Effector CD4-positive, alpha-beta T cell (primary cell): ENCODE measurements at places on chromosomes 16 and 17.

- DNase-seq, result peak; percentile 70
These were observed 12.0 kb downstream of the TBC1D24 start for GRCh38 chr16:2486645-2487516.

- DNase-seq, result no peak
These were observed 10.3 kb downstream of the ZNF18 start for GRCh38 chr17:11986942-11987329.

DNA sequence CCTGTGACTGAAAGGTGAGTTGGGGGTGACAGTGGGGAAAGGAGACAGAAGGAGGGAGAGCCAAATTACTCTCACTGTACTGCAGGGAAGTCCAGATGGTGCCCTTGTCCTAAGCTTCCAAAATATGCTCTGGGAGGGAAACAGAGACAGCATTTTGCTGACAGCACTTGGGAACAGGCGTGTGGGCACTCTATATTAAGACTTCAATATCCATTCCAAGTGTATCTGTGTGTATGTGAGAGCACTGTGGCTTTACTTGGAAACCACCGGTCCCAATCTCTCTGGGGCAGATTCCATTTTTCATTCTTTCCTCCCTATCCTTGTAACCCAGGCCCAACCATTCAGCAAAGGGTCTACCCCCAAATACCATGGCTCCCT, 407.3 kb downstream of the UTP18 start:
- DNase-seq, result no peak

- no peak for DNase-seq
These were observed 33.7 kb downstream of the MBTPS1 start for GRCh38 chr16:84082835-84083569.

DNA sequence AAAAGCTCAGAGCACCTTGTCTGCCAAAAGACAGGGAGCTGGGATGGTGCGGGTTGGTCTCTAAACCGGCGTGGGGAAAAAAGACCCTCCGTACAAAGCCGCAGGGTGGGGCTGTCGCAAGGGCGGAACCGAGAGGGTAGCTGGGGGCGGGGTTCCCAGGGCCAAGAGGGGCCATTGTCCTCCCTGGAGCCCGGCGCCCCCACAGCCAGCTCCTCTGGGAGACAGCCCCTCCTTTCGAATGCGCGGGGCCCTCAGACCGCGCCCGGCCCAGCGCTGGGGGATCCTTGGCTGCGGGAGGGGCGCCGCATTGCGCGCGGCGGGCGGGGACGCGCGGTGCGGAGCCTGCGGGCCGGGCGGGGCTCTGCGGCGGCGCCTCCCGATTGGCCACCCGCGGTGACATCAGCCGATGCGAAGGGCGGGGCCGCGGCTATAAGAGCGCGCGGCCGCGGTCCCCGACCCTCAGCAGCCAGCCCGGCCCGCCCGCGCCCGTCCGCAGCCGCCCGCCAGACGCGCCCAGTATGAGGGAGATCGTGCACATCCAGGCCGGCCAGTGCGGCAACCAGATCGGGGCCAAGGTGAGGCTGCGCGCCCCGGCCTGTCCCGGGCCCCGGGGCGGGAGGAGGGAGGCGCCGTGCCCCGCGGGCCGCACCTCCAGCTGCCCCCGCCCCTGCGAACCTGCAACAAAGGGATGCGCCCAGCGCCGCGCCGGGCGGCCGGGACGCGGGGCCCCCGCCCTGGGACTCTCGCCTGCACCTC, at the start of gene TUBB3:
Gene TUBB3 (plus strand): TSS at position 459 of the 756 bp plus-strand sequence. CDS start 60 bp downstream, at position 519.
- no peak for DNase-seq

DNA sequence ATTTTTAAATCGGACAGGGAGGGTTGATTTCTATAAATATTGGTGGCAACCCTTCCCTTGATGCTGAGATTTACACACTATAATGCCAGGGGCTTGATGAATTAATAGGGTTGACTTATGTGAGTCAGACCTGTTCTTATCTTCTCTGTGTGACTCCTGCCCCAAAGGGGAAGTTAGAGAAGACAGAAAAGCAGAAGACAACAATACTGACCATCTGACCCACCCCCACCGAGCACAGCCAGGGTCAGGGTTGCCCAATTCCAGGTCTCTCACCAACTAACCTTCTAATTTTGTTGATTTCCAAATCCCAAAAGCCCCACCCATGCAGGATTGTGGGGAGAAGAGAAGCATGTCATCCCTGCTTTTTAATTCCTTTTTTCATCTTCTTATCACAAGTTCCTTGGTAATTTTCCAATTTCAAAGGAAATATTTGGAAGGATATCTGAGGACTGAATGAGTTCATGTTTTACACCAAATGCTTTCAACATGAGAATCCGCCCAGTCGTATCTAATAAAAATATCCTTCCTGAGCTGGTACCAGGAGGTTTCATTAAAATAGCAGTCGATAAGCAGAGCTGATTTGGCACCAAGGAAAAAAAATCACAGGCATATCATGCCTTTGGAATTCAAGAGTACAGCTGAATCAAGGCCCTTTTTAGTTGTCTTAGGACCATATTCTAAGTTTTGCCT, 603.4 kb upstream of the CDH11 start:
- no peak for DNase-seq

GRCh38 chr17:44677136-44677535, 12.4 kb downstream of the CCDC43 start:
- no peak for DNase-seq

- DNase-seq, result no peak
These were observed 38.2 kb upstream of the PHAF1 start for GRCh38 chr16:67071476-67072048.

DNA sequence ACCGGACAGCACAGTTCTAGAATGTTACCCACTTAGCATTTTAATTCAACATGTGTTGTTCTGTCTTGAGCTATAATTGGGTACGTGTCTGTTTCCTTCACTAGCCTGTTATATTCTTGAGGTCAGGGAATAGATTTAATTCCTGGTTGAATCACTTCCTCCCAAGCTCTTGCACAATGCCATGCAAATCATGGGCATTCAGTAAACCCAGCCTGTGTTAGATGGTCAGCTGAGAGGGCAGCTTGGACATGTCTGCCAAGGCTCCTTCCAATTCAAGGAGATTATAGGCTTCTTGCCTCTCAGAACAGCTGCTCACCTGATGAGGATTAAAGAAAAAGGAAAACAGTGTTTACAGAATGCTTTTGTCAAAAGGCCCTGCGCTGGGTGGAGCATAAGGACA, 12.6 kb downstream of the C1QTNF1 start:
- no peak for DNase-seq

DNA sequence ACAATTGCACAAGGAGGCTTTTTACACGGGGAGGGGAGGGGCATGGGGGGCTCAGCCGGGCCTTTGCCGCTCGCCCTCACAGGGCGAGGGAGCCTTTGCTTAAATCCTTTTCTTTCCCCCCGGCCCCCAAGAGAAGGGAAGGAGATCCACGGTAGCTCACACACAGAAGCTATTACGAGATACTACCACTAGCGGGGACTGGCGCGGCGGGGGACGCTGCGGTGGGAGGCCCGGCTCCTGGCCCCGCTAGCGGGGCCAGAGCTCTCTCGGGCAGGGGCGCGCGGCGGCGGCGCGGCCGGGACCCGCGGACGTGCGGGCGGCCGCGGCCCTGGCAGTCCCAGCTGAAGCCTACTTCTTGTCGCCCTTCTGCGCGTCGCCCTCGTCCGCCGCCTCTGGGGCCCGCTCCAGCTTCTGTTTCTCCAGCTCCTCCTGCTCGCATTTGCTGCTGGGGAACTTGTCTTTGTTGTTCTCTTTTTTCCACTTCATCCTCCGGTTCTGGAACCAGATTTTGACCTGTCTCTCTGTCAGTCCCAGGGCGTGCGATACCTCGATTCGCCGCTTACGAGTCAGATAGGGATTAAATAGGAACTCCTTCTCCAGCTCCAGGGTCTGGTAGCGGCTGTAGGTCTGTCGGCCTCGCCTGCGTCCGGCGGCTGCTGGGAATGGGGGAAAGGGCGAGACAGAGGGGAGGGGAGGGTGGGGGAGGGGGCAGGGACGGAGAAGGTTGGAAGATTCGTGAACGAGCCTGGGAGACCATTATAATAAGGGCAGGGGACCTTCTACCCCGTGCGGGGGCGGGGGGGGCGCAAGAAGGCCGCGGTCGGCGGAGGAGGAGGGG, 2.0 kb downstream of the HOXB8 start:
- DNase-seq, result peak; percentile 47

DNA sequence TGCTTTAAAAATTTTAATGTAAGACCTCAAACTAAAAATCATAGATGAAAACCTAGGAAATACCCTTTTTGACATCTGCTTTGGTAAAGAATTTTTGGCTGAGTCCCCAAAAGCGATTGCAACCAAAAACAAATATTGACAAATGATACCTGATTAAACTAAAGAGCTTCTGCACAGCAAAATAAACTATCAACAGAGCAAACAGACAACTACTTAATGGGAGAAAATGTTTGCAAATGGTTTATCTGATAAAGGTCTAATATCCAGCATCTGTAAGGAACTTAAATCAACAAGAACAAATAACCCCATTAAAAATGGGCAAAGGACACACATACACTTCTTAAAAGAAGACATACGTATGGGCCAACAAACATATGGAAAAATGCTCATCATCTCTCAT, 242.5 kb downstream of the BCAS3 start:
- DNase-seq, result no peak

DNA sequence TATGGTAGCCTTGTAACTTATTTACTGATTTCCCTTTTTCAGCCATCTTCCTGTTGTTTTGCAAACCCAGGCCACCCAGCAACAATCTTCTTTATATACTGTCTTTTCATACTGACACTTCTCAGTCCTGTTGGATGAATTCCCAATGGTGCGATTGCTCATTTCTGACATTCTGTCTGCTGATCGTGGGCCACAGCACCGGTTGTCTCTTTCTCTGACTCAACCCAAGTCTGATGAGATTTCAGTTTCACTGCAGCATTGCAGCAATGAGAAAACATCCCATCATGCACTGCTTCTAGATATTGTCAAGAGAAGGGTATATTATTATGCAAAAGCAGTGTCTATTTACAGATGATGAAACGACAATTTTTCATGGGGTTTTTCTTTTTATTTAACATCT, 349.2 kb upstream of the HSBP1 start:
- DNase-seq, result no peak

DNA sequence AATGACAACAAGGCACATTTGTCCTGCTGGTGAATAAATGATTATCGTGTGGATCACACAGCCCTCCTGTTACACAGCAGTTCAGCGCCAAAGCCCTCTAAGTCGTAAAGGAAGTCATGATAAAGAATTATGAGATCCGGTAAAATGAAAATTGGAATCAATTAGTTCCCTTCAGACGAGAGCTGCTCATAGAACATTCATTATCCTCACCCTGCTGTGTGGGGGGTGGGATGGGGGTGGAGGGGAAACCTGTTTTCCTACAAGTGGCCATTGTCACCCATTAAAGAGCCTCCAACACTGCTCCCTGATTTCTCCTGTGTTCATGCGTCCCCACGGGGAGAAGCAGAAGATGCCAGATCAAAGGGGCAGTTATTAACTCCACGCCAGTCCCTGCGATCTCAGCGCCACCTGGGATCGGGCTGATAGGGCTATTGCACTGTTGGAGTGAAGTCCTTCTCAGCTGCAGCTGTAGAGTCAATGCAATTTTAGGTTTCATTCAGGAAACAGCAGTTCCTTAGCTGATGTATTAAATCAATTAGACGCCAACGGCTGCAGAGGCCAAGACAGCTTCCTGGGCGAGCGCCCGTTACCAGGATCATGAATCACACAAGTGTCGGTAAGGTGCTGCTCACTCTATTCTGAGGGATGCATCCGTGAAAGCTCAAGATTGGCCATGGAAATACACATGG, 19.2 kb upstream of the CACNG4 start:
- DNase-seq, result no peak

DNA sequence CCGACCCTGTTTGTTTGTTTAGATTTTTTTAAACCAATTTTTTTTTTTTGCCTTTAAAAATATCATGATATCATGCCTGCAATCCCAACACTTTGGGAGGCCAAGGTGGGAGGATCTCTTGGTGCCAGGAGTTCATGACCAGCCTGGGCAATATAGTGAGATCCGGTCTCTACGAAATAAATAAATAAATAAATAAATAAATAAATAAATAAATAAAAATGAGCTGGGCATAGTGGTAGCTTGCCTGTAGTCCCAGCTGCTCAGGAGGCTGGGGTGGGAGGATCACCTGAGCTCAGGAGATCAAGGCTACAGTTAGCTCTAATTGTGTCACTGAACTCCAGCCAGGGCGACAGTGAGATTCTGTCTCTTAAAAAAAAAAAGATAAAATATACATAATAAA, 8.1 kb upstream of the IGF2BP1 start:
- DNase-seq, result no peak

DNA sequence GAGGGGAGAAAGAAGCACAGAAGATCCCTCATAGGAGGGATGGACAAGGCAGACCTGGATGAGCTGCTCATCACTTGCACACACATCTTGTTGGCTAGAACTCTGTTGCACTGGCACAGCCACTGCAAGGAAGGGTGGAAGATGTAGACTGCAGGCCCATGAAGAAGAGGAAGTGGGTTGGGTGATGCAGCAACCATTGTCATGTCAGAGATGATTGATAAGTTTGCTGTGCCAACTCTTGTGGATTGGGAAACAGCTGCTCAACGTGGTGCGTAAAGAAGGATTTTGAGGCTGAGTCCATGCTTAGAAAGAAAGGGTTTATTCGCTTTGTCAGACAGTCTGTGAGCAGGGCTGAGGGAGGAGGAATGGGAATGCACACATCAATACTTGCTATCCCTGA, 161.4 kb upstream of the MPHOSPH6 start:
- DNase-seq, result no peak

DNA sequence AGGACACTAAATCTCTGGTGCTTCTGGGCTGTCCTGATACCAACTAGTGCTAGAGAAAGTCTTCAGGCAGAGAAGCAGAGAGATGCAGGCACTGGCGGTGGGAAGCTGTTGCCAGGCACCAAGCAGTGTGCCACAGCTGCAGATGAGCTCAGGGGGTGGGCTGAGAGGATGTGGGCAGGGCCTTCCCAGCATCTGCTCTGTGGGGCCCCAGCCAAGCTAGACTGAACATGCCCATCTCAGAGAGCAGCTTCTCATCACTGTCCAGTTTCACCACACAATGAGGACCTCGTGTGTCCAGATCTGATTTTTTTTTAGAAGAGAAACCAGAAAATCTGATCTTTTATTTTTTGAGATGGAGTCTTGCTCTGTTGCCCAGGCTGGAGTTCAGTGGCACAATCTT, 17.1 kb downstream of the PSKH1 start:
- DNase-seq, result no peak

- DNase-seq, result no peak
These were observed 30.9 kb downstream of the TBCD start for GRCh38 chr17:82782657-82783207.

- DNase-seq, result no peak
These were observed 2.7 kb upstream of the NFE2L1 start for GRCh38 chr17:48045316-48046001.

DNA sequence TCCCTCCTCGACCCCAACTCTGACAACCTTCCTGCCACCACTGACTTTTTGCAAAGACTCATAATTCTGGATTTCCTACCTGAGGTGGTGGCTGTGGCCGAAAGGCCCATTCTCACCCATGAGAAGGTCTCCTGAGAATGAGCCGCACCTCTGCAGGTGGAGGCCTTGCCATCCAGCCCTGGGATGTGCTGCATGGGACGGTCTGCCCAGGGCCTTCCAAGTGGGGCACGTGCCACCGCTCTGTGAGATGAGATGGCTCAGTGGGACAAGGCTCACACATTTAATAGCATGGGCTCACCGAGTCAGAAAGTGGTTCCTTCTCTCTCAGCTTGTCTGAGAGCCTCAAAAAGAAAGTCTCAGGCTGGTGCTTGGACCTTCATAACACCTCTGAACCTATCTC, 112.8 kb downstream of the AMFR start:
- no peak for DNase-seq
